ENCODE measurements at places on chromosomes 2 and 18.

GRCh38 chr2:217593732-217594131 lies 409.1 kb downstream of the TNS1 start:
- no peak for DNase-seq

DNA sequence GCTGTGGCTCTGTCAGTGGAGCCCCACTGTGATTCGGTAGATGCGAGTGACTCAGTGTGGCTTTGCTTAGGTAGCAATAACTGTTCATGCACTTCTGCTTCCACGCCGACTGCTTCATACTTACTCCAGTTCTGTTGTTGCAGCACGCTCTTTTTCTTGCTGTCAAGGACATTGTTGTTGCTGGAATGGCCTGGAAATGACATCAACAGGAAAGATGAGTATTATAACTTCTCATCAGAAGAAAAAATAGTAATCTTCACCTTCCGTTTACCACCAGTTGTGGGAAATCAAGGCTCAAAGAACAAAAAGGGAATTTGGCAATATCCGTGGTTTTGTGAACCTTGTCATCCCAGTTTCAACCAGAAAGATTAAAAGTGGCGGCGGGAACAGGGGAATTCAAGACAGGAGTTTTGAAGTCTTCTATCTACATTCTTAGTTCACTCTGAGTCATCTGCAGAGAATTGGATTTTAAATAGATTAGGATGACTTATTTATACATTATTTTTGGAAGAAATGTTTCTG lies 8.3 kb downstream of the TM4SF20 start:
- no peak for DNase-seq

DNA sequence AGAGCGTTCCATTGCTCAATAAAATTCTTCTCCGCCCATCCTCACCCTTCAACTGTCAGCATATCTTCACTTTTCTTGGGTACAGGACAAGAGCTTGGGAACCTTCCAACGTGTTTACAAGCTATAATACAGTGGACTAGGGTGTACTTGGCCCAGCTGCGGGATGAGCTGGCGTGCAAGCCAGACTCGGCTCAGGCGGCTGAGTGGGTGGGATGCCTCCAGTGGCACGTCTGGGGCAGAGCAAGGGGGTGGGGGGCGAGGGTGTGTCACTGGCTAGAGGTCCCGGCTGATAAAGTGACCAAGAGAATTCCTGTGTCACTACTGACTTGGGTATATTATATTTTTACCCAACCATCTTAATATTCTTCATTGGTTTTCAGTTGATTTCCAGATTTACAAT lies 179.7 kb downstream of the EVA1A start:
- DNase-seq, result no peak

DNA sequence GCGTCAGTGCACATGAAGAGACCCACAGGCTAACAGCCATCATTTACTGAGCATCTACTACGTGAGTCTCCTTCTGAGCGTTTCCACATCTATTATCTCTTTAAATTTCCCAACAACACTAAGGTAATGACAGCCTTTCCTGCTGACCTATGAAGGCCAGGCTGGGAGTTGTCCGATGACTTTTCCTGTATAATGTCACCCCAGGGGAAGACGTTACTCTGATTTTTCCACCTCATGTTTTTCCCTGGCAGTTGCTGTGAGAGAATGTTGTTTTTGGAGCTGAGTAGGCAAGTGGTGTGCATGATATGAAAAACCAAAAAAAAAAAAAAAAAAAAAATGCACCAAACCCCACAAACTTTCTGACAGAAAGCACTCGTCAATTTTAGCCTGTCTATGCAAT lies 207.6 kb downstream of the SLC8A1 start:
- no peak for DNase-seq

DNA sequence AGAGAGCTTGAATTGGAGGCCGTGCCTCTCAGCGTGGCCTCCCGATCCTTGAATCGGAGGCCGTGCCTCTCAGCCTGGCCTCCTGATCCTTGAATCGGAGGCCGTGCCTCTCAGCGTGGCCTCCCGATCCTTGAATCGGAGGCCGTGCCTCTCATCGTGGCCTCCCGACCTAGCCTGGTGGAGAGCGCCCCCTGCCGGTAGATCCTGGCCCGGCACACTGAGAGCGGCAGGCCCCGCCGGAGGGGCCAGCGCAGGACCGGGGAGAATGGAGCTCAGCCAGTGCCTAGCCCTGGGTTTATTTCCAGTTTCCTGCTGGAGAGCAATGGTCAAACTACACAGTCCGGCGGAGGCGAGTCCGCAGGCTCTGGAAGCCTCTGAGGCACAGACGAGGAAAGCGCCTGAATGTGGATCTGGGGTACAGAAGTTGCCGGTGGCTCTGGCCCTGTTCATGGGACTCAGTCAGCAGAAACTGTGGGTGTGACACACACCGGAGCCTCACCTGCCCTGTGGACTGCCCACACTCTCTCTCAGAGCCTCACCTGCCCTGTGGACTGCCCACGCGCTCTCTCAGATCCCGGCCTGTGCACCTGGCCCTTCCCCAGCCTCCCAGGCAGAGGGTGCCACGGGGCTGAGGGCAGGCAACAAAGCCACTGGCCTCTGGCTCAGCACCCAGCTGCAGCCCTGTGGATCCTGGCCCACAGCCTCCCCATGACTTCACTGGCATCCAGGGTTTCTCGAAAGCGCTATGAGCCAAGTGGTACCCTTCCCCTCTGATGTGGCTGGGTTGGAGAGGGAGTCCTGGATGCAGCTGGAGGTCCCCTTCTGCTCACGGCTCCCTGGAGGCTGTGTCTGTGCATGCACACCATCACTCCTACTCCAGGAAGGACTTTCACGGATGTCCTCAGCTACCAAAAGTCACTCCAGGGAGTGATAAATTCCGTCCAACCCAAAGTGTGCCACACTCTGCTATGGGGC lies 1.5 kb downstream of the IL36B start:
- DNase-seq, result no peak

DNA sequence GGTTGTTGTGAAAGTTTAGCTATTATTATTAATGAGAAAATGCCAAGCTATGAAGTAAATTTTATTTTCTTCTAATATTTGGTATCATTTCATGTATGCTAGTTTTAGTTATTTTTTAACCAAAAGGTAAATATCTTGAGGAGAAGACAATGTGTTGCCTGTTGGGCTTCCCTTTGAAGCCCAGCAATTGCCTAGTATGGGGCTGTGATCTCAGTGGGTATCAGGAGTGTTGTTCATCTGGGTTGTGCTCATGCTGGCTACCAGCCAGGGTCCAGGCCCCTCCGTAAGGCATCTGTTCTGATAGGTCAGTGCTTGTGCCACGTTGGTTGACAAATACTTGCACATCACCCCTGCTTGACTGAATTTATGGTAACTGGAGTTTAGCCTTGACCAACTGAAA lies 38.0 kb upstream of the DARS1 start:
- DNase-seq, result no peak

- DNase-seq, result no peak
These were observed 22.7 kb downstream of the CYP20A1 start for GRCh38 chr2:203261326-203262159.

DNA sequence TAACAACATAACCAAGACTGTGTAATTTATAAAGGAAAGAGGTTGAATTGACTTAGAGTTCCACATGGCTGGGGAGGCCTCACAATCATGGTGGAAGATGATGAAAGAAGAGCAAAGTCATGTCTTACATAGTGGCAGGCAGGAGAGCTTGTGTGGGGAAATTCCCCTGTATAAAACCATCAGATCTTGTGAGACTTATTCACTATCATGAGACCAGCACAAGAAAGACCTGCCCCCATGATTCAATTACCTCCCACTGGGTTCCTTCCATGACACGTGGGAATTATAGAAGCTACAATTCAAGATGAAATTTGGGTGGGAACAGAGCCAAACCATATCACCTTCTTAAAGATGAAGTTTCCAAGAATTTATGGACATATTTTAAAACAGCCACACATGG lies 2.5 kb upstream of the IL36RN start:
- DNase-seq, result no peak

DNA sequence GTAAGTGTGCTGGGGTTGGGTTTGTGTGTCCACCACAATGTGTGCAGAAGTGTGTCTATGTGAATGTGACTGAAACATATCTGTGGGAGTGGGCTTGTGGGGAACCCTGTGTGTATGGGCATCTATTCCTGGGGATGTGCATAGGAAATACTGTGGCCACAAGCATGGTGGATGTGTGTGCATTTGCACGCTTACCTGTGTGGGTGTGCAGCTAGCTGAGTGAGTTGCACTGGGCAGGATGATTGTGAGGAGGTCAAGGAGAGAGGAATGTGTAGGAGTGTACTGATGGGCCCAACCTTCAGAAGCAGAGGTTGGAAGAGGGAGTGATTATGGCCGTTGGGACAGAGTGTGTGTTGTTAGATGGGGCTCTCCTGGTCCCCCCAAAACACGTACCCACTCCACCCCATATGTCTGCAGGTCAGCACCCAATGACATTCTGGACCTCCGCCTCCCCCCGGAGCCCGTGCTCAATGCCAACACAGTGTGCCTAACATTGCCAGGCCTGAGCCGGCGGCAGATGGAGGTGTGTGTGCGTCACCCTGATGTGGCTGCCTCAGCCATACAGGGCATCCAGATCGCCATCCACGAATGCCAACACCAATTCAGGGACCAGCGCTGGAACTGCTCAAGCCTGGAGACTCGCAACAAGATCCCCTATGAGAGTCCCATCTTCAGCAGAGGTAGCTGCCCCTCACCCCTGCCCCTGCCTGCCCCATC lies 1.2 kb downstream of the WNT10A start:
- DNase-seq, result no peak

- DNase-seq, result no peak
These were observed 79.9 kb downstream of the TRIB2 start for GRCh38 chr2:12796657-12797056.

- no peak for DNase-seq
These were observed 230.7 kb downstream of the RND3 start for GRCh38 chr2:150256736-150257135.

- DNase-seq, result no peak
These were observed 338.0 kb upstream of the GYPC start for GRCh38 chr2:126317790-126318431.

DNA sequence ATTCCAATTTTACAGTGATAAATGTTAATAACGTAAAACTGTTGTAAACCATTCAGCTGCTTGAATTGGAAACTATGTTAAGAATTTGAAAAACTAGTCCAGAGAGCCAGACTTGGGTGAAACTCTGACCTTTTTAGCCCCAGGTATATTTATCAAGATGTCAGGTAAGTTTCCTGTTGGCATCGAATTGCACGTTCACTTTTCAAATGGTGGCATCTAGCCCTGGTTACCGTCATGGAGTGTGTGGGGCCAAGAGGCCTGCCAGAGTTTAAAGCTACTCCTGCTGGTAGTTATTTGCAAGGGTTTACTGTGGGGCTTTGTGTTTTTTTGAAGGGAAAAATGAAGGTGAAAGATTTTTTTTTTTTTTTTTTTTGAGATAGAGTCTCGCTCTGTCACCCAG lies 109.9 kb downstream of the WDSUB1 start:
- DNase-seq, result no peak

DNA sequence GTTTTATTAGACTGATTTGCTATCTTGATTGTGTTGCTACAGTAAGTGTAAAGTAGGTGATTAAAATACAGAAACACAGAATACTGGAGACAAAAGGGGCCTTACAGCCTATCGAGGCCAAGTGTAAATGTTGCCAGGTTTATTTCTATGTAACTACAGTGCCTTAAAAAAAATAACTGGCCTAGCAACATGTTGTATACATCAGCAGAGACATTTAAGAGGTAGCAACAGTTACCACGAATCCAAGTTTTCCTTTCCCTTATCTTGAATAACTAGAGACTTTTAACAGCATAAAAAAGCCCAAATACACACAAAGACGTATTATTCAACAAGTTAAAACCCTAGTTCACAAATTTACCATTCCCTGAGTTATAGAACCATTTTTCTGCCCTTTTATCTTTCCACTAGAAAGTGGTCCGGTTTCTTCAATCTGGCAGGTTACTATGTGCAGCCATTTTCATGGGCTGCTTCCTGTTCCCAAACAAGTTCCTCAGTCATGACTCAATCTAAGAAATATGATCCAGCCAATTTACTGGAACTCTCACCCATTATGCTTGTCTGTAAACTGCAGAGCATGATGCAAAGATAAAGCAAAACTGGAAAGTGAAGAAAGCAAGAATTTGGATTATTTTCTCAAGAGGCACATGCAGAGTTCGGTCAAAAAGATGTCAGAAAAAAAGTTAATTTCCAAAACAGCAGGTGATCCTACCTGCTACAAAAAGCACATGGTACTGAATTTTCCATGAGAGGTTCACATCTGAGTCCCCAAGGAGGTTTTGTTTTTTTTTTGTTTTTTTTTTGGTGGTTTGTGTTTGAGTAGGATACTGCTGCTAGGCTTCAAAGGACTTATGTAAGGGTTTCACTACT lies 22.2 kb downstream of the NFE2L2 start:
- no peak for DNase-seq

DNA sequence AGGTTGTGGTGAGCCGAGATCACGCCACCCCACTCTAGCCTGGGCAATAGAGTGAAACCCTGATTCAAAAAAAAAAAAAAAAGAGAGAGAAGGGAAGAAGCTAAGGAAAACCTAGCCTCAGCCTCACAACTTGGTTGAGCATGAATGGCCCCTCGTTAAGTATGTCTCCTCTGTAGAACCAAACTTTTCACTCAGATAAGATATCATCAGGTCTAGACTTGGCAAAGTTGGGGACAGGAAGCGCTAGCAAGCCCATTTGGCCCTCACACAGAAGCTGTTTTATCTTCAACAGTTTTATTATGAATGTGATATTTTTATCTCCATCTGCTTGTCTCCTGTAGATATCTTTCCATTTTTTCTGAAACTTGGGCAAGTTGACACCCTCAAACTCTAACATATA lies 3.5 kb upstream of the ASXL2 start:
- DNase-seq, result no peak

DNA sequence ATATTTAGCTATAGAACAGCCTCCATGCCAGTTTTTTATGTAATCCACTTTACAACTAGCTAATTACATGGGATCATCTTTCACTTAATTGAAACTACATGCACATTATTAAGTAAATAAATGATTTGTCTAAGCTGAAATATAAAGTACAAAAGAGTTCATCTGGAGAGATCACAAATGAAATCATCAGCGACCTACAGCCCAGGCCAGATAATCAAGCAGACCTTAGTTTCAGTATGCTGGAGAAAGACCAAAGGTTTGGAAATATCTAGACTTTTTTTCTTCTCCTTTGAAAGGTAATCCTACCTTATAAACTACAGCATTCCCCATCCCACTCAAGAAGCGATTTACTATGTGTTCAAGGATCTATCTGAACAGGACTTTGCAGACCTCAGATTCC lies 26.5 kb downstream of the FIGN start:
- no peak for DNase-seq

DNA sequence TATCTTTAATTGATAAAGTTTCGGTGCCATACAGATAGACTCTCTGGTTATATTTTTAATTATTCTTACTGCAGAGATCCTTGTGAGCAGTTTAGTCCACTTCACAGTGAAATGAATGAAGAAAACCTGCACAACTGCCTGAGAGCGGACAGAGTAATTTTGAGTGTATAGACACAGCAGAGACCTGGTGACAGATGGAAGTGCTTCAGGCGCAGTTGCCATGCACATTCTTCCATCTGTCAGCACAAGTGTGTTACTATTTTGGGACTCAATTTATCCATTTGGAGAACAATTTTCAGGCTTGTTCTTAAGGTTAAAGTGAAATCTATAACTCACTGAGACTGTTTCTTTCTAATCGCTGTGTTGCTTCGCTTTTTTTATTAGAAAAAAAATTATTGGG lies 147.8 kb upstream of the SPHKAP start:
- DNase-seq, result no peak

Data from stimulated activated CD4-positive, alpha-beta T cell treated with anti-CD3 and anti-CD28 coated beads, Interleukin-12 subunit alpha, Interleukin-12 subunit beta, amount 100 ng/mL, for 48 hours (primary cell).